ENCODE measurements at places on chromosomes 6 and 20. TPM values are rescaled to one million over a fixed set of nuclear protein-coding genes. Genes with fewer than 3 reads are reported as not detected.

- DNase-seq, result no peak
Measured at GRCh38 chr6:133100865-133101264, 140.3 kb upstream of the EYA4 start.

GRCh38 chr6:155382338-155382685 is 68.0 kb upstream of the TFB1M start:
- DNase-seq, result no peak

DNA sequence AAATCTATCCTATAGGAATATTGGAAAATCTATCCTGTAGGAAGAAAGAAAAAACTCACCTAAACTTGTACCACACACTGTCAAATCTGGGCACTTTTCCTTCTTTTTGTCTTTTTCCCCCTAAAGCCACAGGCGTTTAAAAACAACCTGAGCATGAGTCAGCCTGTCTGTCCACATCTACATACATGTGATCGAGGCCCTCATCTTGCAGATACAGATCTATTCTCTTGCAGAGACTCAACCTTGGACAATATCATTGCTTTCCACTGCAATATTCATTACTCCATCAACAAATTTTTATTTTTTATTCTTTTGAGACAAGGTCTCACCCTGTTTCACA is 95.9 kb upstream of the IYD start:
- no peak for DNase-seq

DNA sequence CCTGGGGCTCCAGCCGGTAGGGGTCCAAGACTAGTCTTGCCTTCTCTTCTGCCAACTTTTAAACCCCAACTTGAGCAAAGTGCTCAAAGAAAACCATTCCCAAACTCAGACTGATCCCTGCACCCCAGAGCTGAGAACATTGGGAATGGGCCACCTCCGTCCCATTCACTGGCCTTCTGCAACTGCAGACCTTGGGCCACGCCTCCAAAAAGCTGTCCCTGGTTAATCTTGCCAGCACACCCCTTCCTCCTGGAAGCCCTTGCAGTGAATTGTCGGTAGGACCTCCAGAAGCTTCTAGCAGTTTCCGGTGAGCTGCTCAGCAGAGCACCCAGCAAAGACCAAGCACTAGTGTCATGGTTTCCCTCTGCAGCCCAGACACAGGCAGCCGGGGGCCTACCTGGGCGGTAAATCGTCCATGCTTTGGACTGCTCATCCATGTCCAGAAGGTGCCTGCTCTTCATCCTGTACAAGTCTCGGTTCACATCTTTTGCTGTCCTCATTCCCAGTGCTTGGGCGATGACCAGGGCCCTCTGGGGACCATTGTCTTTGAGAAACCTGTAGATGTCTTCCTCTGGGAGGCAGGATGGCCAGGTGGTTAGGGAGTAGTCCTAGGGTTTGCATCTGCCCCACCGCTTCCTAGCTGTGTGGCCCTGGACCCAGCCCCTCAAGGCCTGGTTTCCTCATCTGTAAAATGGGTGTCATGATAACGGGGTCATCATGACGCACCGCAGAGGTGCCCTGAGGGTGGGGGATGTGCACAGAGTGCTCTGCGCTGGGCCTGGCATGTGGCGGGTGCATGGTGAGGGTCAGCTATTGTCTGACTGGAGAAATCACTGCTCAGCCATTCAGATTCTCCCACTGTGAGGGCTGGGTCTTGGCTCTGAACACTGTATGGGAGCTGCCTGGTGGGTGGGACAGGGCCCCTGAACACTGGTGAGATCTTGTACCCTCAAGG is 5.5 kb downstream of the ZBP1 start:
- DNase-seq, result no peak

Gene C2
- total RNA-seq, result 0.07 TPM

DNA sequence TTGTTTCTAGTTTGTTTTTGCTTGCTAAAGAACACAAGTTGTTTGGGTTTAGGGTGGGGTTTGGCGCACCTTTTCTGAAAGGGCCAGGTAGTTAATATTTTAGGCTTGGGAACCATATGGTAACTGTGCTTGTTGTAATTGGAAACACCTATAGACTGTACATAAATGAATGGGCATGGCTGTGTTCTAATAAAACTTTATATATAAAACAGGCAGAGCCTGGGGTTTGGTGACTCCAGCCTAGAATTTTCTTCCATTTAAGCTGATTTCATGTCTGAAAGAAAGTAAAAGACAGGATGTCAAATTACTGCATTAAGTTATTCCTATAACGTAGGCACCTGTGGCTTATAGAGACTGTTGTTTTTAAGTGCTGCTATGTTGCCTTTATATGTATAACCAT is 36.1 kb upstream of the MAPK13 start:
- no peak for DNase-seq

DNA sequence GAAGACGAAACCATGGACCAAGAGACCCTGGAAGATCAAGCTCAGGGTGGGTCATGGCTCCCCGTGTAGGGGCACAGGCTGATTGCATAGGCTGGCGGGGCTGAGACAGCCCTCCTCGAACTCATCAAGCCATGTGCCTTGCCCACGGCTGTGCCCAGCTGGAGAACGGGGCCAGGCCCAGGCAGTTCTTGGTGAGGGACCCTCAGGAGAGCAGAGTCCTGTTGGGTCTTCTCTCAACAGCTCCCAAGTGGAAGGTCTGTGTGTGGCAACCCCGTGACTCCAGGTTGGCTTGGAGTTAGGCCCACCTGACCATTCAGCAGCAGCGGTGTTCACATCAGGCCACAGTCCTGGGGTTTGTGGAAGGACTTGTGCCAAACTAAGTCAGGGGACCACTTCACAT is 276.5 kb downstream of the QKI start:
- DNase-seq, result no peak

- DNase-seq, result no peak
Measured at GRCh38 chr20:51236421-51236820, 213.5 kb upstream of the KCNG1 start.

DNA sequence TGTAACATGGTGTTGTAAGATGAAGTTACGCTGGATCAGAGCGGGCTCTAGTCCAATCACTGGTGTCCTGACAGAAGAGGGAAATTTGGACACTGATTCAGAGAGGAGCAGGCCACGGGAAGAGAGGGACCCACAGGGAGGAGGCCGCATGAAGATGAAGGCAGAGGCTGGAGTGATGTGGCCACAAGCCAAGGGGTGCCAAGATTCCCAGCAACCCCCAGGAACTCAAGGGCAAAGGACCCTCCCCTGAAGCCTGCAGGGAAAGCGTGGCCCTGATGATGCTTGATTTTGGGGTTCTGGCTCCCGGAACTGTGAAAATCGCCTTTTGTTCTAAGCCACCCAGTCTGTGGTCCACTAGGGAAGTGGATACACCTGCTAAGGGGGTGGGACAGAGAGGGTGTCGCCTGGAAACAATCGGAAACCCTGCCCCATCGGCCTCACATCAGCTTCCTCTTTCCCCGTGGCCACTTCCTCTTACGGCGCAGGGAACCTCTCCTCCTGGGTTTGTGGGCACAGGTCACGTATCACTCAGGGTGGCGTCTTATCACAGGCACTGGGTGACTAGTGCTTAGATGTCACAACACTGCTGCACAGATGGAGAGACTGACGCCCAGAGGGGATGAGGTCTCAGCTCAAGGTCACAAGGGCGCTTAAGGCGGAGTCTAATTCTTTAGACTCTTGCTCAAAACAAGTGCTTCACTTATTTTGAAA is 58.0 kb downstream of the SULF2 start:
- DNase-seq, result no peak
